ENCODE measurements at places on chromosomes 11 and 22.

DNA sequence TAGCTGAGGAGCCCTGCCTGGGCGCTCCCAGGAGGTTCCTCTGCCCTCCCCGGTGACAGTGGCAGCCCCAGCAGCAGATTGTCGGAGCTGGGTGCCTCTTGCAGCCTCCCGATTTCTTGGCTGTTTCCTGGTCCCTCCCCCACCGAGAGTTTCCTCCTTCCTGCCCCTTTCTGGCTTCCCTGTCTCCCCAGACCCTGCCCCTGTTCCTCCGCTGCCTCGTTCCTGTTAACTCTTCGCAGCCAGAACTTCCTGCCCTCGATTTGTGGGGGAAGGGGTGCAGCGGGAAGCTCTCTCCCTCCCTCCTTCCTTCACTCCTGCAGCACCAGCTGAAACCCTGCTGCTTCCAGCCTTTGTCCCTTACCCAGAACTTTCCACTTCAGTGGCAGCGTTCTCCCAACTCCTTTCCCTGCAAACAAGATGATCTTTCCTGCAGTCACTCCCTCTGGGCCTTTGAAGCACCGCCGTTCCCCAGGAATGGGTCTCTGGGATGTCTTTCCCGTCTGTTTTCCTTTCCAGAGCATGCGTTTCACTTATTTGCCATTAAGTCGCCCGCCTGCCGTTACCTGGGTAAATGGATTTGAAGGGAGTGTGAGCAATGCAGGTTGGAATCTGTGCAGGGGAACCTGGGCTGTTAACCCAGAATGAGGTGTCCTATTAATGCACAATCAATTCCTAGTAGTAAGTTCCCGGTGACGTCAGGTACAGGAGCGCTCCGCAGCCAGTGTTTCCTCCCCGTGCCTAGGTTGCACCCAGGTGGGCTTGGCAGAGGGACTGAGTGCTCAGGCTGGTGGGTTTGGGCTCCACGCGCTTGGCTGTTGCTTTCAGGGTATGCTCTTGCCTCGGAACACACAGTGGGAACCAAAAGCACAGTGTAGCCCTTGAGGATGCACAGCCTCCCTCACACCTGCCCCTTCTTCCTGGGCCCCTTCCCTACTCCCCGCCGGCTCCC lies 4.3 kb downstream of the GRK2 start:
- no peak for DNase-seq

DNA sequence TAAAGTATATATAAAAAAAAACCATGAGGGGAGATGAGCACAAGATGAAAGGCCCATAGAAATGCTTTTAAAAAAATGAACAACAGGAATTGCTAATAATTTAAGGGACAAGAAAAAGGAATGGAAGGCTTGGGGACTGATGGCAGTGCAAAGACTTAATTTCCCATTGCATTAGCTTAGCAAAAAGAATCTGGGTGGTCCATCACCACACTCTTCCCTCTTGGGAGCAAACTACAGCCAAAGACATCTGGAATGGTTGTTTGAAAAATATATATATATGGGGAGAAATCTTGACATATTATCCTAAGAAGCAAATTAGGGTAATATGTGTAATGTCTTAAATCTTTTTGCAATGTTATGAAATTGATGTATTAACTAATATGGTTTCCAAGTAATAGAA lies 727.1 kb downstream of the METTL15 start:
- peak; percentile 37 for DNase-seq

DNA sequence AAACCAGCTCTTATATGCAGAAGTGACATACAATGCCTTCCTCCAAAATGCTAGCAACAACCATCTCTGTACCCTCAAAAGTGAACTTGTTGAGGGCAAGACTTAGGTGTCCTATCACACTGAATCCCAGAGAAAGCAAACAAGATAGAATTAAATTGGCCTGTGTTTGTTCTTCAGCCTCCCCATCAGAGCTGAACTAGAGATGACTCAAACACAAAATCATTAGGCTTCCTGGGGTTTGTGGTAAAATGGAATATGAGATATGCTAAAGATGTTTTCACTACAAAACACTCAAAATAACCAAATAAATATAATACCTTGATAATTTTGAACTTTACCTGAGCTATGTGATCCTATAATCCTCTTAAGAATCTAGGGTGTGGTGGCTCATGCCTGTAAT lies 31.6 kb downstream of the ZNF214 start:
- no peak for DNase-seq

DNA sequence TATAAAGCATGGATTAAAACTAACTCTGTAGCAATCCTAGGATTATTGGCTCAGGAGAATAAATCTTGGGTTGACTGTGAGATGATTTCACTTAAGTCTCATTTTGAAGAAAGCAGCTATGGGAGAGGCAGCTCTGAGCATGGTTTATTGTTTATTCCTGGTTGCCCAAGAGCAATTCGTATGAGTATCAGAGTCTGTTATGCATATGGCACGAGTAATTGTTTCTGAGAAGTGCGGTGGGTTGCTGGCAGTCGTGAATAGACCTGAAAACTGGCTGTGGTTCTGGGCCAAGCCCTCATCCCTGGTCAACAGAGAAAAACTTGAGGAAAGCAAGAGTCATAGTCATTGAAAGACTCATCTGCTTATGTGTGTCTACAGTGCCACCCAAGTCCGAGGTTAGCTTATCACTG lies 26.8 kb downstream of the DIXDC1 start:
- no peak for DNase-seq

GRCh38 chr11:120501976-120502755 lies 9.4 kb upstream of the GRIK4 start:
- DNase-seq, result no peak

Measured in fibroblast of skin of left quadriceps (primary cell).